Stimulated activated naive CD8-positive, alpha-beta T cell treated with anti-CD3 and anti-CD28 coated beads, Interleukin-15, Interleukin-2, amounts not matched to agents 100 U/mL and 50 U/mL, for 24 hours (primary cell): ENCODE measurements at places on chromosomes 5 and 9.

- DNase-seq, result no peak
These were observed 3.6 kb downstream of the SURF6 start for GRCh38 chr9:133332381-133332730.

DNA sequence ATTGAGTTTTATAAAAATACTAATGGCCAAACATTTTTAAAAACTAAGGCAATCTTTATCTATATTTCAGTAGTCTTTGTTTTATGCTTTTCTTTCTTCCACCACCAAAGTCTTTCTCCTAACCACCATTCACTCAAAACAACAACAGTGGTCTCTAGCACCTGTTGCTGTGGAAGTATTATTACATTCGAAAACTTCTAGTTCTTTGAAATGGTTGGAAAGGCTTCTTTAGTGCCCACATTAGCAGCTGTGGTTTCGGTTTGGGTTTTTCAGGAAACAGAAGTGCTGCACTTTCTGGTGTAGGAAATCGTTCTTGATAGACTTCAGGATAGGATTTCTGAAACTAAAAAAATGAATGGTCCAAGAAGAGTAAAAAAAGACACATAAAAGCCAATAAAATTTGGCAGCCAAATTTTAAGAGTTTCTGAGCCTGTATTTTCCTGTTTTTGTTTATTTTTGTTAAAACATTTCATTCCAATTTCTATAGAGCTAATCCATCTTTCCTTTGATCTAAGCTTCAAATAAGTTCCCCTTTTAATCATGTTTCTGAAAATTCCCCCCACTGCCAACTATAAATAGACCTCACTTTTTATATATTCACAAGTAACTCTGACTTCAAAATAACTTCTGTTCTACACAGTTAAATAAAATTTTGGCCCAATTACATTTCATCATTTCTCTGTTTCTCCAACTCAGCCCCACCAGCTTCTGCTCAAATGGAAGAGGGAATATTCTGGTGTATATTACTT lies 102.2 kb downstream of the DEPDC1B start:
- no peak for DNase-seq

- DNase-seq, result no peak
These were observed 335.3 kb upstream of the ADAMTS16 start for GRCh38 chr5:4804691-4805360.

- no peak for DNase-seq
These were observed 141.1 kb upstream of the SLC12A2 start for GRCh38 chr5:127942246-127943060.

- DNase-seq, result no peak
These were observed 11.5 kb downstream of the DDX4 start for GRCh38 chr5:55749387-55749786.

DNA sequence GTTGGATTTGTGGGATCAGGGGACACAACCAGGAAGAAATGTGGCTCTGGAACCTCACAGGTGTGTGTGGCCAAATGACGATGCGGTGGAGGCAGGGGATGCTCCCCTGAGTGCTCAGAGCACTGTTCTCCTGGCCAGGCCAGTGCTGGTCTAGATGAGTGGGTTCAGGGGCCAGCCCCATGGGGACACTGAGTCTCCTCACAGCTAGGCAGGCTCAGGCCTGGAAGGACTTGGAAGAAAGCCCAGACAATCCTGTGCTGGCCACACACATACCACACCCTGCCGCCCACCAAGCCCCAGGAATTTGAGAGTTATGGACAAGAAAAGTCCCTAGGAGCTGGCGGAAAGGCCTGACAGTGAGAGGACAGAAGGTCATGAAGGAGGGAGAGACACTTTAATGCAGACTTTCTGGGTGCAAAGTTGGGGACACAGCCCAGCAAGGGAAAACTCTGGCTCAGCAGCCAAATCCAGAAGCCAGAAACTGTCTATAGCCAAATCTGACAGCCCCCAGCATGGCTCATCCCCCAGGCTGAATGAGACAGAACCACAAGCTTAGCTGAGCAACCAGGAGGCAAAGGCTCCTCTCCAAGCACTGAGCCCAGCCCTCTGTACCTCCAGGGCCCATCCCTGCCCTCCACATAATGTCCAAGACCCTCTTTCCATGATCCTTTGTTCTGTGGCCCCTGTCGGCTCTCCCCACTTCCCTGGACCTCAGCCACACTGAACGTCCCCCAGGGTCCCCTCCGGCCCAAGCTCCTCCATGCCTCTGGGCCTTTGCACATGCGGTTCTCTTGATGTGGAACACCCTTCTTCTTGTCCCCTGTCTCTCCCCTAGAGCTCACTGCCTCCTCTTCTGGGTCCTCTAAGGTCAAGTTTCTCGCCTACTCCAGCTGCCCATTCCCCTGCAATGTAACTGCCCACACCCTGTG lies 22.4 kb downstream of the LHX6 start:
- DNase-seq, result no peak

DNA sequence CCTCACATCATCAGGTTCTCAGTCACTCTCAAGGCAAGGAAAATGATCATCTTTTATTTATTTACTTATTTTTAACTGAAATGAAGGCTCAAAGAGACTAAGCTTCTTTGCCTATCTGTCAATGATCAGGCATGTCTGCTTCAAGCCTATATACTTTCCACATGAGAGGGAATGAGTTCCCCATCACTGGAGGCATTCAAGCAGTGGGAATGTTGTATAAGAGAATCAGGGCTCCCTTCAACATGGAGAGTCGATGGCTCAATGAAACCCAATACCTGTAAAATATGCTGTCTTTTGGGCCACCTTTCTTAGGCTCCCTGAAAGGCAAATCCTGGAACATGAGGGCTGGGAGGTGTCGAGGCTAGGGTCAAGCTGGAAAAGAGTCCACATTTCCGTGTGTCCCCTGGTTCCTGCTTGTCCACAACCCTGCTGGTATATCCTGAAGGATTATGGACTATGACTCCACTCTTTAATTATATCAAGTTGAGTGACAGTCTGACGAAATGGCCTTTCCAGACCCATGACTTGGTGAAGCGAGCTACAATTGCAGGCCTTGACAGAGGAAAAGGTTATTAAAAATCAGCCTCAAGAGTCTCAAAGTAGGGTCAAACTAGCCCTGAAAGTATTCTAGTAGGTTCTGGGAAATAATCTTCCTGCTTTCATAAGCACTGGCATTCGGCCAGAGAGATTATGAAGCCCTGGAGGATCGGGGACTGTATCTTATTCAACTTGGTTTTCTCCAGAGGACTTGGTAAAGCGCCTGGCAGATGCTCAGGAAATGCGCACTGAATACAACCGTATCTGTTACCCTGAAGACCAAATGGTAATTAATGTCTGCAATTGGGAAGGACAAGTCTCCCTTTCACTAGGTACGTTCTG lies 145.9 kb upstream of the TBC1D2 start:
- DNase-seq, result no peak

GRCh38 chr5:118552146-118552545 lies 436.2 kb downstream of the DTWD2 start:
- DNase-seq, result no peak

DNA sequence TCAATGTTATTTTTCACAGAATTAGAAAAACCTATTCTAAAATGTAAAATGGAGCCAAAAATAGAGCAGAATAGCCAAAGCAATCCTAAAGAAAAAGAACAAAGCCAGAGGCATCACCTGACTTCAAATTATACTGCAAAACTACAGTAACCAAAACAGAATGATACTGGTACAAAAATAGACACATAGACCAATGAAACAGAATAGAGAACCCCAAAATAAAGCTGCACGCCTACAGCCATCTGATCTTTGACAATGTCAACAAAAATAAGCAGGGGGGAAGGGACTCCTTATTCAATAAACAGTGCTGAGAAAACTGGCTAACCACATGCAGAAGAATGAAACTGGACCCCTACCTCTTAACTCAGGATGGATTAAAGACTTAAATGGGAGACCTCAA lies 65.8 kb upstream of the PDE4D start:
- no peak for DNase-seq

DNA sequence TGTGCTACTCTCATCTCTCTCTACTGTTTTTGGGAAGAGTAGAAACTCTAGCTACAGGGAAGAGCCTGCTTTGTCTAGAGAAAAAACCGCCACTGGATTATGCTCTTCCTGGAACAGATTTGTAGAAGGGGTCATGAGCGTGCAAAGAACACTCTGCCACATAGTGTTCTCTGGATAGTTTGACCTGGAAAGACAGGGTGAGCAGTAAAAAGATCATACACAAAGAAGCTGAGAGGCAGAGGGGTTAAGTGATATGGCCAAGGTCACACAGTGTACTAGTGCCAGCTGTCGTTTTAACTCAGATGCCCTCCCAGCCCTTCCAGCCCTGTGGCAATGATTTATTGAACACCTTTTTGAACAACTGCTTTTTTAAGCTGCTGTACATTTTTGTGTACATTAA lies 182.2 kb downstream of the NNT start:
- no peak for DNase-seq

- DNase-seq, result no peak
These were observed 199.9 kb downstream of the SNX18 start for GRCh38 chr5:54717459-54717858.

- no peak for DNase-seq
These were observed 56.6 kb downstream of the RCL1 start for GRCh38 chr9:4849369-4849768.
